HCEC 1CT (cell line): ENCODE measurements at places on chromosomes 5 and 9.

GRCh38 chr9:75071530-75072122 is 16.3 kb downstream of the NMRK1 start:
- no peak for DNase-seq

- no peak for DNase-seq
Measured at GRCh38 chr5:175897285-175897684, 25.9 kb downstream of the CPLX2 start.

DNA sequence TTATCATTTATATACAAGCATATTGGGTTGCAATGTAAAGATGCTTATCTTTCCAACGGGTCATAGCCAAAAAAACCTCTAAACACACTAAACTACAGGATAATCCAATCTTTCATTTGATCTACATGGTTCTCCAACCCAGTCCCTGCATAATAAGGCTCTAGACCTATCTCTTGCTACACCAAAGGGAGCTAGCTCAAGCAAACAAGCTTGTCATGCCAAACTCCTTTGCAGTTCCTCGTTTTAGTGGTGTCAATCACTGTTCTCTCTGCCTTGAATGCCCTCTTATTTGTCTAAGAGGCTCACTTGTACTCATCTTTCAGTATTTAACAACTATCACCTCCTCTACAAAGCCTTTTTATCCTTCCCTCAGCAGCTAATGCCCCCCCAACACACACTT is 5.6 kb downstream of the HOMER1 start:
- DNase-seq, result no peak

DNA sequence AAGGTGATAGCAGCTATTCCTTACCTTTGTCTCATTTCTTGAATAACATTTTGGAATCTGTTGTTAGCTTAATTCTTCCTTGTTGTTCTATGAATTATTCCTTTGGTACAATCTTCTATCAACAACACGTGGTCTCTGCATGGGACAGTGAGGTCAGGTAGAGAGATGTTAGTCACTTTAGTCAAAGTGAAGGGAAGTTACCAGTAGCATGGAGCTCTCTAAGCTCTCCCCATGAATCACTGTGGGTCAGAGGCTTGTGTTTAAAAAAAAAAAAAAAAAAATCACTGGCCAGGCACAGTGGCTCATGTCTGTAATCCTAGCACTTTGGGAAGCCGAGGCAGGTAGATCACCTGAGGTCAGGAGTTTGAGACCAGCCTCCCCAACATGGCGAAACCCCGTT is 116.0 kb downstream of the GOLPH3 start:
- DNase-seq, result peak; percentile 9

DNA sequence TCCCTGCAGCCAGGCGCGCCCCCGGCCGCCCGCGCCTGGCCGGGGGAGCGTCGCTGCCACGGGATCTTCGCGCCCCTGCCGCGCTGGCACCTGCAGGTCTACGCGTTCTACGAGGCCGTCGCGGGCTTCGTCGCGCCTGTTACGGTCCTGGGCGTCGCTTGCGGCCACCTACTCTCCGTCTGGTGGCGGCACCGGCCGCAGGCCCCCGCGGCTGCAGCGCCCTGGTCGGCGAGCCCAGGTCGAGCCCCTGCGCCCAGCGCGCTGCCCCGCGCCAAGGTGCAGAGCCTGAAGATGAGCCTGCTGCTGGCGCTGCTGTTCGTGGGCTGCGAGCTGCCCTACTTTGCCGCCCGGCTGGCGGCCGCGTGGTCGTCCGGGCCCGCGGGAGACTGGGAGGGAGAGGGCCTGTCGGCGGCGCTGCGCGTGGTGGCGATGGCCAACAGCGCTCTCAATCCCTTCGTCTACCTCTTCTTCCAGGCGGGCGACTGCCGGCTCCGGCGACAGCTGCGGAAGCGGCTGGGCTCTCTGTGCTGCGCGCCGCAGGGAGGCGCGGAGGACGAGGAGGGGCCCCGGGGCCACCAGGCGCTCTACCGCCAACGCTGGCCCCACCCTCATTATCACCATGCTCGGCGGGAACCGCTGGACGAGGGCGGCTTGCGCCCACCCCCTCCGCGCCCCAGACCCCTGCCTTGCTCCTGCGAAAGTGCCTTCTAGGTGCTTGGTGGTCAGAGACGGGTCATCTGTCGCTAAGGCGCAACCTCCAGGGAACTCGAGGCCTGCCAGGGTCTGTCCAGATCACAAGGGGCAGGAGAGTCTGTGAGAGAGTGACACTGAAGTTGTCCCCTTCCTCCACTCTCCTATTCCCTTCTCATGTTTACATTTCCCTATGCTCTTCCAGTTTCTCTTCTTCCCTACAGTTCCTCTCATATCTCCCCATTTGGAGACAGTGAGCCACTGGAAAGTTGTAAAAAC is 1.3 kb downstream of the GPR150 start:
- DNase-seq, result no peak

DNA sequence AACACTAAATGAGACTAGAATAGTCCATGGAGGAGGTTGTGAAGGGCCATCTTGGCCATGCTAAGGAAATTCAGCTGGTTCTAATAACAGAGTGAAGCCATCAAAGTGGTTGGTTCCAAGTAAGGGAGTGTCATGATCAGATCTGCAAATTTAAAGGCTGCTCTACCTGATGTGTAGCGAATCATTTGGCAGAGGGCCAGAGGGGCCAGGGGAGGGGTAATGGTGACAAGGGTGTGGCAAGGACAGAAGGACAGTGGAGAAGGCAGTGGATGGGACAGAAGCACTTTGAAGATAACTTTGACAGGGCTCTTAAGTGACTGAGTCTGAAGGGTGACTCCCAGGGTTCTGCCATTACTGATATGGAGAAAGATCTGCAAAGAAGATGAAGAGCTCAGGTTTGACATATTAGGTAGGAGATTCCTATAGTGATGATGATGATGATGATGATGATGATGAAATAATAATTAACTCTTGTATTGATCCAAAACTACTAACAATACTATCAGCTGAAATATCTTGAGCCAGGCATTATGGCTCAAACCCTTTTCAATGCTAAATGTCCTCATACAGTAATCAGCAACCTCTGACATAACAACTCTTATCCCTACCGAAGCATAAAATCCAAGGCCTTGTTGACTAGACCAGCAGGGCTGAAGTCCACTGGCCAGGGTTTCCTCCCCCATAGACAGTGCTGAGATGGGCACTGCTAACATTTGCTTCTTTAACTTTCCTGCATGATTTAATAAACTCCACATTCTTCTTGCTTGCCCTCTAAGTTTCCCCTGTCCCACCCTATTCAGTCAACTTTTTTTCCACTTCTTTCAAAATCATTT is 20.0 kb downstream of the KIAA1191 start:
- no peak for DNase-seq

DNA sequence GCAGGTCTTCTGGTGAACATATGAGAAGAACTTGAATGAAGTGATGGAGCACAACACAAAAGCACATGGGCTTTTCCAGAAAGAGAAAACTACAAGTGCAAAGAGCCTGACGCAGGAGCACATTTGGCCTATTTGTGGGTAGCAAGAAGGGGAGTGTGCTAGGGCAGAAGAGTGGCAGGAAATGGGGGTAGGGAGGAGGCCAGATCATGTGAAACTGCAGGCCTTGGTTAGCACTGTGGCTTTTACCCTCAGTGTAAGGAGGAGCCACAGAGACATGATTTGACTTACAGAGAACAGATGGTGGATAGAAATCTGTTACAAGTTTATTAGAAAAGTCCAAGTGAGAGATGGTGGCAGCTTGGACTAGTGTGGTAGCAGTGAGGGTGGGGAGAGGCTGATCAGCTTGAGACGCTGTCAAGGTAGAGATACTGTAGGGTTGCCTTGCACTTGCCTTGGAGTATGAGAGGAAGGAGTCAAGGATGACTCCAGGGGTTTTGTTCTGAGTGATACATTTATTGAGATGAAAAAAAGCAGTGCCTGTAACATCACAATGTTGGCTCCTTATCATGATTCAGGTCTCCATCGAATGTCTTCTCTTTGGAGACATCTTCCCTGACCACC is 126.7 kb downstream of the PPP2R2B start:
- no peak for DNase-seq

DNA sequence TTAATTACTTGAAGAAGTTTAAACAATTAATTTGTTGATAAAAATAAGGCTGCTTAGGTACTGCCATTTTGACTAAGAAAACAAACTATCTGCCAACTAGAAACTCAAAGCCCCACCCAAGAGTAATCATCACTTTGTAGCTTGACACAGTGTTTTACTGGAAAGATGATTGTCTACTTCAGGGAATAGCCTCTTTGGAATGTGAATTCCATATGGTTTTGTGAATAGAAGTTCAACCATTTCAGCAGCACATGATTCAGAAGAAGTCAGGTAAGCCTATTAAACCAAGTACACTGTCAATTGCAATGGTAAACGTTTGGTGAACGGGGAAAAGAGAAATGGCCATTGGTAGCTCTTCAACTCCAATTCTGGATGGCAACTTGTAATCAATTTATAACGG is 55.2 kb downstream of the PLK2 start:
- no peak for DNase-seq

DNA sequence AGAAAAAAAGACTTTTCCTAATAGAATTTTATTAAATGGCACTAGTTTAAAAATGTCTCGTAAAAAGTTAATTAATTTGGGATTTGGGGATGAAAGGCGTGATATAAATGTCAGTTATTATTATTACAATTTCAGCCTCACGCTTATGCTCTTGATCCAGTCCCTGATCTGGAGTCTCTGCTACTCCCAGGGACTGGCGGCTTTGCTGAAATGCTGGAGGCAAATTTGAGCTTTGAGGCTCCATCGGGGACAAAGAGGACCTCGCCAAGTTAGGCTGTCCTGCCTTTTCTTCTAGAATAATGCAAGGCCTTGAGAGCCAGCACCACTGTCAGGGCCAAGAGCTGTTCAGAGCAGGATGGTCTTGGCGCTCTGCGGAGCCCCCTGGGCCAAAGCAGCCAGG is 69.7 kb downstream of the ZNF618 start:
- DNase-seq, result no peak

DNA sequence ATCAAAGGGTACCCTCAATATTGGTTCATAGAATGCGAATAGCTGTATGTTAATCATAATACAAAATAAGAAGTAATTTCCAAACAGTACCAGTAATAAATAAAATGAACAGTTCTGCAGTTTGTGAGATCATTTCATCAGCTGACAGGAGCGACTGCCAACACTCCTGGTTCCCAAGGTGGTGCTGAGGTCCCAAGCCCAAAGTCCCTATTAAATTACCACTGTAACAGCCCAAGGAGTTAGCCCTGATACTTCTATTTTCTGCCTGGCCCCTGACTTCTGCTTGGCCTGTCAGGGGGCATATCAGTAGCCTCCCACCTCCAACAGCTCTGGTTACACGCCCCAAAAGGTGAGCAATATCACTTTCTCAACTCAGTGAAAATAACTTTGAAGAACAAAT is 47.1 kb downstream of the ANKH start:
- DNase-seq, result no peak

DNA sequence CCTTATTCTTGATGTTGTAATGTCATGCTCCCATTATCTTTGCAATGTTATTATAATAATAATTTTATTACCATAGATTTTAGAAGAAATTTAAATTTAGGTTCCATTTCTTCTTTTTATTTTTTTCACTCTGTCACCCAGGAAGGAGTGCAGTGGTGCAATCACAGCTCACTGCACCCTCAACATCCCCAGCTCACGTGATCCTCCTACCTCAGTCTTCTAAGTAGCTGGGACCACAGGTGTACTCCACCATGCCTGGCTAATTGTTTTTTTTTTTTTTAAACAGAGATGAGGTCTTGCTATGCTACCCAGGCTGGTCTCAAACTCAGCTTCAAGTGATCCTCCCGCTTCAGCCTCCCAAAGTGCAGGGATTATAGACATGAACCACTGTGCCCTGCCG is 11.9 kb downstream of the ZFR start:
- no peak for DNase-seq

DNA sequence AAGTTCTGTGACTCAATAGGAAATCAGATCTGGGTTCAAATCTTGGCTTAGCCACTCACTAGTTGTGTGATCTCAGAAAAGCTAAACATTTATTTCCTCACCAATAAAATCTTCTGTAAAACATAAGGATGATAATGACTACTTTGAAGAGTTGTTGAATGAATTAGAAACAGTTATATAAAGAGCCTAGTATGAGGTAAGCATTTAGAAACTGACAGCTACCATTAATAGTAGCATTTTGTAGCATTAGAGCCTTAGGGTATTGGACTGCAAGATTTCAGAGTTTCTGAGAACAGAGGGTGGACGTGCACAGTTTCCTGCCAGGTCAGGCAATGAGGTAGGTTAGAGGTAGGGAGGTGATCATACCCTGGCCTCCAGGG is 293.2 kb downstream of the CWC27 start:
- DNase-seq, result no peak

DNA sequence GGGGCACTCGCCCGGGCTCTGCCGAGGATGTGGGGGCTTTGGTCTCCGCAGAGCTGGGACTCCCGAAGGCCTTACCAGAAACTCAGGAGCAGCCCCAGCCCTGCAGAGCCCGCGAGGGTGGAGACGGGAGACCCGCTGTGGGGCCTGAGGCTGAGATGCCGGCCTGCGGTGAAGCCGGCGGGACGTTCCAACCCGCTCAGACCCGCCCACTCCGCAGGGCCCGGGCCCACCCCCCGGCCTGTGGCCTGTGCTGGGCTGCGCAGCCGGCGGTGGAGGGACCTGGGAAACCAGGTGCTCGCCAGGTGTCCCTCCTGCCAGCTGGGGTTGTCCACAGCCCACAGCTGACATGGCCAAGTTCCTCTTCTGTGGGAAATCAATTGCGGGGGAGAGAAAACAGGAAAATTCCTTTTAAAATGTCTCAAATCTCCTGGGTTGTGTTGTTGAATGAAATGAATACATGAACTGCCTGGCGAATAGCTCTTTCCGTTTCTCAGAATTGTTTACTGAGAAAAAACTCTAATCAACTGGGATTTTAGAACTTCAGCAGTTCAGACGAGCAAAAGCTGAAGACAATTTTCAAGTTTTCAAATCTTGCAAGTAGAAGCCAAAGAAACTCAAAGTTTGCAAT is 49.0 kb upstream of the IRX4 start:
- no peak for DNase-seq

DNA sequence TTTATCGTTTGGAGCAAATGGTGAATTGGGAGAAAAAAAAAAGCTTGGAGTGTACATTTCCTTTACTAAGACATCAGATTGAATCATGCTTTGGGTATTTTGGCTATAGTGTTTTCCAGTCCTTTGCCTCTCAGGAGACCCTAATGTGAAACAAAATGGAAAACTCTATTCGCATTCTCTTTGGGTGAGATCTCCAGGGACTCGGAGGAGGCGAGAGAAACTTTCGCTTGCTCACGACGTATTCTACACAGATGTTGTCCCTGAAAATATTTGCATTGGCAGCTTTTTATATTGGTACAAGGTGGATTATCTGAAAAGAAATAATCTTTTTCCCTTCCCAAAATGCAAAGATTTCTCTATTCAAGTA is 1240.1 kb upstream of the WWC1 start:
- no peak for DNase-seq

DNA sequence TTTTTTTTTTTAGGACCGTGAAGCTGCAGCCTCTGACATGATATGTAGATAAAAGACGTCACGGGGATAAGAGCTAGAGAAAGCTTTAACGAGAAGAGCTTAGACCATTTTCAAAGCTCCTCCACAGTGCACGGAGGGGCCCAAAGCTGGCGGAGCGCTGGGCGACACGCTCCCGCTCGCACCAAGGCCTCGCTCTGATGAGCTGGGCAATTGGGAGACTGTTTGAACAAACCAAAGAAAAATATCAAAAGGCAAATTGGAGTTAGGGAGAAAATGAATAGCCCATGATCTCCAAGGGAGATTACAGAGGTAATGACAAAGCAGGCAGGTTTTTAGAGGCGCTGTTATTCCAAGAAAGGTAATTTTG is 179.4 kb downstream of the SREK1 start:
- no peak for DNase-seq
